ENCODE measurements at places on chromosomes 2 and 18.

GRCh38 chr2:8684540-8684877 lies 2.7 kb downstream of the ID2 start:
- DNase-seq: no peak

- DNase-seq: no peak
These were observed 61.3 kb upstream of the FHL2 start for GRCh38 chr2:105460048-105460732.

- no peak for DNase-seq
These were observed 206.9 kb downstream of the BCL2 start for GRCh38 chr18:63112706-63113105.

GRCh38 chr18:73752965-73753364 lies 394.7 kb downstream of the FBXO15 start:
- no peak for DNase-seq

DNA sequence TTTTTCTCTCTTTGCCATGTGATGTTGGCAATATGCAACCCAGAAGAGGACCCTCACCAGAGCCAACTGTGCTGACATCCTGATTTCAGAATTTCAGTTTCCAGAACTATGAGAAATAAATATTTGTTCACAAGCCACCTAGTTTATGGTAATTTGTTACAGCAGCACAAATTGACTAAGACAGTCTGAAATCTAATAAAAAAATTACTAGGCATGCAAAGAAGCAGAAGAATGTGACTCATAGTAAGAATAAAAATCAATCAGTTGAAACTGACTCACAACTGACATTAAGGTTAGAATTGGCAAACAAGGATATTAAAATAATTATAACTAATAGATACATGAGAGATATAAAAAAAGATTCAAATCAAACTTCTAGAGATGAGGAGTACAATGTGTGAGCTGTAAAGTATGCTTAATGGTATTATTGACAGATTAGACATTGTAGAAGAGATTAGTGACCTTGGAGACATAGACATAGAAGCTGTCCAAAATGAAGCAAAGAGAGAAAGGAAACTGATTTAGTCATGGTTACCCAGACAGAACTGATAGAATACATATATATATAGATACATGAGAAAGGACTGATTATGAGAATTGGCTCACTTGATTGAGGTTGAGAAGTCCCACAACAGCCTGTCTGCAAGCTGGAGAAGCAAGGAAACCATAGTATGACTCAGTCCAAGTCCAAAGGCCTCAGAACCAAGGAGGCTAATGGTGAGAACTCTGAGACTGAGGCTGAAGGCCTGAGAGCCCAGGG lies 27.8 kb upstream of the TTC39C start:
- no peak for DNase-seq

DNA sequence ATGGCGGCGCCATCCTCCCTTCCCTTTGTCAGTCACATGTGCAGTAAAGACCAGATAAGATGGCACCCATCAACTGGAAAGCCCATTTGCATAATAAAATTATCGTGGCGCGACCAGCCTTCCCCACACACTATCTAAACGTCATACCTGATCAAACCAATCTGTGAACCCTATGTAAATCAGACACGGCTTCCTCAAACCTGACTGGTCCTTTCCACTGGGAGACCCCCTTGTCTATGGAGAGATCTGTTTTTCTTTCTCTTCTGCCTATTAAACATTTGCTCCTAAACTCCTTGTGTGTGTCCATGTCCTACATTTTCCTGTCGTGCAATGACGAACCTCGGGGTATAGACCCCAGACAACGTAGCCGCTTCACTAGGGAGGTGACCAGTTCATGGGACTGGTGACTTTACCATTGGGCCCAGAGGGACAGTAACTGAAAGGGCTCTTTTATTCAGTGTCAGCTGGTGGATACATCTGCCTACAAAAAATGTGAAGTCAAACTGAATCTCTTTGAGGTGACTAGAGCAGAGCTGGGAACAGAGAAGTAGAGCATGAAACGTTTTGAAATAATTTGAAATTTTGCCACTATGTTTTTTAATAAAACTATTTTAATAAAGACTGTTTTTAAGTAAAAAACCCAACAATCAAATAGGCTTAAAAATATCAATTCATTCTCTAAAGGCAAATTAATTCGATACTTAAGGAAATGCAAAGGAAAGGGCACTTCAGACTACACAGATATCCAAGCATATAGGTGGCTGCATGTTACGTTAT lies 87.5 kb downstream of the SOCS6 start:
- no peak for DNase-seq

- DNase-seq: no peak
These were observed 176.1 kb downstream of the TMEM18 start for GRCh38 chr2:501130-501529.

- no peak for DNase-seq
These were observed 173.0 kb downstream of the SMAD7 start for GRCh38 chr18:48777744-48778116.

GRCh38 chr2:236998236-236998635 lies 87.5 kb upstream of the COPS8 start:
- DNase-seq: no peak

- peak; percentile 36 for DNase-seq
These were observed 58.9 kb upstream of the THUMPD2 start for GRCh38 chr2:39837856-39838453.

DNA sequence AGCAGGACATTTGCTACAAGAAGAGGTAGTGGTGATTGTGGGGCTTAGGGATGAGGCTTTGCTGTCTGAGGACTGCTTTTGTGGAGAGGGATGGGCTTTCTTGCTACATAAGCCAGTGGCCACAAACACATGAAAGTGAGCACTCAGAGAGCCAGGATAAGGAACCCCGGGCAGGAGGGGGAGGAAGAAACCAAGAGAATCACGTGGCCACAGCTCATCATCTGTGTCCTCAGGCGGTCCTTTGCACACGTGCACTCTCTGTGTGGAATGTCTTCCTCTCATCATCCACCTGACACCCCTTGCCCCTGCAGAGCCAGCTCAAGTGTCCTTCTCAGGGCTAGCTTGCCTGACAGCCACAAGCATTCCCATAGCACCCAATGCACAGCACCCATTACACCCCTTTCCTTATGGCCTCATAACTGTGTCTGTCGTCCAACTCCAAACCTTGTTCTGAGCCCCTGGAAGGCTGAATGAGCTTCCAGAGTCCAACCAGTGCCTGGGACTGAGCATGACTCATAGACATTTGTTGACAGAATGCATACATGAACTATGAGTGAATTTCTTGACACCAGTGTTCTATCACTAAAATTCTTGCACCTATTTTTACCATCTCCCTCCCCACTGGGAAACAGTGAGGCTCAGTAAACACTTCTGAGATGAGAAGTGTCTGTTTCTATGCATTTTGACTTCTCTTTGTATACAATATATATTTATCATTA lies 398.3 kb downstream of the ALK start:
- no peak for DNase-seq

GRCh38 chr2:73295751-73296400 lies 2.5 kb upstream of the EGR4 start:
- no peak for DNase-seq

DNA sequence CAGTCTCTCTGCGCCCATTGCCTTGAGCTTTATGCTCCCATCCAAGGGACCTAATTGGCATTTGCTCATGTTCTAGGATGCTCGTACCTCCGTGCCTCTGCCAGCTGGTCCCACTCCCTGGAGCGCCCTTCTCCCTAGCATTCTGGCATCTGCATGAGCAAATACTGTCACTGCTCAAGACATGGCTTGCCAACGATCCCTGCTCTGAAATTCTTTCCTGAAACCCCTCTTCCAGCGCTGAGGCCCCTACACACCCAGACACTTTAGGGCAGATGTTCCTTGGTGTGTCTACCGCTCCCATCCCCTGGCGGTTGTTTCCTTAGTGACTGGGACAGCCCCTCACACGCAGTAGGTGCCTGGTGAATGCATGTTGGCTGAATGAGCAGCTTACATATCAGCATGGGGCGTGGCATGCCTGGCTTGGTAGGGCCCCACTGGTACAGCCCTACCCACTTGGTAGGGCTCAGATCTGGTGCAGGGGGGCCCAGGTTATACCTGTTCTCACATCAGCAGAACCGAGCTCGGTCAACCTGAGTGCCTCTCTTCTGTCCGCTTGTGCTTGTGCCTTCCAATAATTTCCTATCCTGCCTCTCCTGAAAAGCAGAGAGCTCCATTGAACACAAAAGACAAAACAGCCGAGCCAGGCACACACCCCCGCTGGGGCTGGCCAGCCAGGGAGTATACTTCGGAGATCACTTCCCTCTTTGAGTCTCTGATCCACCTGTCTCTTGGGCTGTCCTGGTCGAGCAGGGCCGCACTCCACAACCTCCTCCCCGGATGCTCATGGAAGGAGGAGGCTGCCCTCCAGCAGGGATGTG lies 59.2 kb downstream of the INHBB start:
- no peak for DNase-seq

DNA sequence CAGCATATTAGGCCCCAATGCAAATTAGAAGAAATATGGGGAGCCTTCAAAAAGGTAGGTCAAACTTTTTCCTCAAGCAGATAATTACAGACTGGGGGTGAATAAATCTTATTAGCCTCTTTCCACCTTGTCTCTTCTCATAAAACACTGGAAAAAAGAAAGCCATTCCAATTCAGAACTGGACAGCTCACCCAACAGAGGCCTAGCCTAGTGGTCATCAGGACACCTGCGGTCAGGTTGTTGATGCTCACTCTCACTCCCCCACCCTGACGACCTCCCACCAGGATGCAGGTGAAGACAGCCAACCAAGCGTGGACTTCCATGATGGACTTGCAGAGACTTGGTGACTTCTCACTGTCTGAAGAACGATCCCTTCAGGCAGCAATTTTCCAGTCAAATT lies 207.1 kb downstream of the ALK start:
- DNase-seq: no peak

- no peak for DNase-seq
These were observed 112.5 kb downstream of the EFEMP1 start for GRCh38 chr2:55811048-55811447.

DNA sequence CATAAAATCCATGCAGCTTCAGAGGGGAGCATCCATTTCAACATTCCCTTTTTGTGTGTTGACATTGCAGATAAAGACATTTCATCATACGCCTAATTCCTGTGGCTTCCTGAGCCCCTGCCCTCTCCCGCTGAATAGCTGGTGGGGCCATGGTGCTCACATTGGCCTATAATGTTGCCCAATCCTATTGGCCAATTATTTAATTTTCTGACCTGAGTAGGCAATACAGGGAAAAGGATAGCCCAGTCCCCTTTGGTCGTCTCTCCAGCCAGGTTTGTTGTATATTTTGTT lies 163.8 kb upstream of the MYCN start:
- DNase-seq: no peak

- no peak for DNase-seq
These were observed 38.9 kb upstream of the GREB1L start for GRCh38 chr18:21203126-21203525.

GRCh38 chr18:3995476-3996102 lies 459.5 kb downstream of the DLGAP1 start:
- DNase-seq: peak; percentile 65

DNA sequence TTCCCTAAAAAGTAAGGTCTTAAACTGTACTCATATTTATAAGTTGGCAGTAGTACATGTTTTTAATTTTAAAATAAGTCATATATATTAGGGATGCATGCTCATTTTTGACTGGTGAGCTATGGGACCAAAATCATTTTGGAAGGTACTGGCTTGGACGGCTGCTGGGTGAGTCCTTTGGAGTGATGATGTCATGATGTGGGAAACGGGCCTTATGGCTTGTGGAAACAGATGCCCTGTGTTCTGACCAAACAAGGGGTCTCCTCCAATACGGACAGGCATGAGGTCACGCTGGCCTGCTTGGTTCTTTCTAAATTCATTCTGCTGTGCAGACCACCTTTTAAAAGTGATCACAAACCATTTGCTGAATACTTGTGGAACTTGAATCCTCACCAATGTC lies 109.2 kb upstream of the MGAT5 start:
- no peak for DNase-seq

- no peak for DNase-seq
These were observed 191.2 kb downstream of the NCKAP5 start for GRCh38 chr2:133377021-133377481.
